Omental fat pad (tissue), 4 donors: ENCODE measurements at places on chromosomes 12 and 14. TPM values are rescaled to one million over a fixed set of nuclear protein-coding genes. Genes with fewer than 3 reads are reported as not detected.

SOAT2 gene
- not detected for total RNA-seq

KRT80 gene
- total RNA-seq, result 5.5 TPM

SMCO2 gene
- total RNA-seq, result not detected

CCDC196 gene
- total RNA-seq, result not detected

TSPAN9 gene
- 43.3 TPM for total RNA-seq

RNU6-7 gene
- total RNA-seq, result not detected

SLCO1B1 gene
- total RNA-seq, result not detected
